Fibroblast of skin of left biceps (primary cell): ENCODE measurements at places on chromosomes 5 and 9.

- DNase-seq = peak; percentile 5
Observed at GRCh38 chr9:86202338-86202882, 57.0 kb downstream of the C9orf153 start.

DNA sequence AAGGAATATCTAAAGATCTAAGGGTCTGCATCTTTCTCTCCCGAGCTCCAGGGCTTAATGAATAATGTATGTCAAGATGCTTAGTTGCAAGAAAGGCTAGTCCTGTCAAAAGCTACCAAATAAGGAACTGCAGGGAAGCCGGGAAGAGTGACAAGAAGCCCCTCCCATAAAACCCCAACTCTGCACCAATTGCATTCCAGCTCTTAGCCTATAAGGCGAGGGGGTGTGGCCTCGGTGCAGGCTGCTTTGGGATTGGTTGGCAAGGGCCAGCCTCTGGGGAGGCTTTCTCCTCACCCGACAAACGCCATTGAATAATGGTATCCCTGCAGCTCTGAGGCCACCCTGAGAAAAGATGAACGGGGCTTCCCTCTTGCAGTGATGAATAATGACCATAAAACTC is 416.9 kb downstream of the RAB3C start:
- no peak for DNase-seq

- DNase-seq = no peak
Observed at GRCh38 chr9:85004818-85005413, 335.4 kb downstream of the NTRK2 start.

GRCh38 chr5:138241688-138242571 is 28.8 kb upstream of the CDC23 start:
- no peak for DNase-seq

DNA sequence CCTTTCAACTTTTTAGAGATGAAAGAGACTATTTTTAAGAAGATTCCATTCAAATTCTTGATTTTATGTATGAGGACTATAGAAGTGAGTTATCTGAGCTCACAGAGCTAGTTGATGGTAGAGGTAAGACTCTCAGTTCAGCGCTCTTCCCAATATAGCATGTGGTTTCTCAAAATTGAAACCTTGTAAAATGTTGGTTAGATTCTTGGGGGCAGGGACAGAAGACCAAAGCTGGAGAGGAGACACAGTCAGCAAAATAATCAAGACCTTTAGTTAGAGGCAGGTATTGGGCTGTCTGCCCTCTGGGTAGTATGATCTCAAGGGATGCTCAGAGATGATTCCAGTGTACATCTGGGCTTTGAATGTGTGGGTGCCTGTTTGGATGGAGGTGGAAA is 246.4 kb downstream of the SH3GL2 start:
- DNase-seq = no peak

GRCh38 chr5:39399135-39400036 is 25.4 kb downstream of the DAB2 start:
- DNase-seq = peak; percentile 97

GRCh38 chr9:2032234-2032633 is 17.1 kb downstream of the SMARCA2 start:
- DNase-seq = no peak

DNA sequence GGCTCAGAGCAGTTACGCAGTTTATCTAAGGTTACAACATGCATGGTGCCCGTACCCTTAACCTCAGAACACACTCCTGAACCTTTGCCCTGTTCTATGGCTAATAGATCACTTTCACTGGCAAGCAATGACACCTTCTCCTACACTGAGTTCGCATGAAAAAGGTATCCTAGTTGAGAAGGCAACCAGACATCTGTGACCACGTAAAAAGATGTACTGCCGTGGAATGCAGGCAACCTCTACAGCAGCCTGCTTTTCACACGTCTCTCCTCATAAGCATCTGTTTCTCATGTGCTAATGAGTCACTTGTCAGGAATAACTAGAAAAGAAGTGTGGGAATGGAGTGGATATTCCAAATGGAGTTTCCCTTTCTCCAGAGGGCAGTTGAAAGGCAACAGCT is 71.4 kb downstream of the FBXO38 start:
- peak; percentile 6 for DNase-seq

DNA sequence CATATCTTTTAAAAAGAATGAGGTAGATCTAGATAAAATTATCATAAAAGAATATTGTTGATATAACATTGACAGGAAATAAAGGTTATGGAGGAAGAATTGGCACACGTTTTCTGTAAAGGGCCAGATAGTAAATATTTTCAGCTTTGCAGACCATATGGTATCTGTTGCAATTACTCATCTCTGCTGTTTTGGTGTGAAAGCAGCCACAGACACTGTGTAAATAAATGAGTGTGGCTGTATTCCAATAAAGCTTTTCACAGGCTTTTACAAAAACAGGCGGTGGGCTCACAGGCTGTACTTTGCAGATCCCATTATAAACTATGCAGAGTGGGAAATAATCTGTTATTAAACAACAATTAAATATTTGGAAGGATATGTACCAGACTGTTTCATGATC is 87.4 kb downstream of the SGCD start:
- no peak for DNase-seq

- no peak for DNase-seq
Observed at GRCh38 chr9:137817236-137818200, 60.1 kb upstream of the CACNA1B start.

DNA sequence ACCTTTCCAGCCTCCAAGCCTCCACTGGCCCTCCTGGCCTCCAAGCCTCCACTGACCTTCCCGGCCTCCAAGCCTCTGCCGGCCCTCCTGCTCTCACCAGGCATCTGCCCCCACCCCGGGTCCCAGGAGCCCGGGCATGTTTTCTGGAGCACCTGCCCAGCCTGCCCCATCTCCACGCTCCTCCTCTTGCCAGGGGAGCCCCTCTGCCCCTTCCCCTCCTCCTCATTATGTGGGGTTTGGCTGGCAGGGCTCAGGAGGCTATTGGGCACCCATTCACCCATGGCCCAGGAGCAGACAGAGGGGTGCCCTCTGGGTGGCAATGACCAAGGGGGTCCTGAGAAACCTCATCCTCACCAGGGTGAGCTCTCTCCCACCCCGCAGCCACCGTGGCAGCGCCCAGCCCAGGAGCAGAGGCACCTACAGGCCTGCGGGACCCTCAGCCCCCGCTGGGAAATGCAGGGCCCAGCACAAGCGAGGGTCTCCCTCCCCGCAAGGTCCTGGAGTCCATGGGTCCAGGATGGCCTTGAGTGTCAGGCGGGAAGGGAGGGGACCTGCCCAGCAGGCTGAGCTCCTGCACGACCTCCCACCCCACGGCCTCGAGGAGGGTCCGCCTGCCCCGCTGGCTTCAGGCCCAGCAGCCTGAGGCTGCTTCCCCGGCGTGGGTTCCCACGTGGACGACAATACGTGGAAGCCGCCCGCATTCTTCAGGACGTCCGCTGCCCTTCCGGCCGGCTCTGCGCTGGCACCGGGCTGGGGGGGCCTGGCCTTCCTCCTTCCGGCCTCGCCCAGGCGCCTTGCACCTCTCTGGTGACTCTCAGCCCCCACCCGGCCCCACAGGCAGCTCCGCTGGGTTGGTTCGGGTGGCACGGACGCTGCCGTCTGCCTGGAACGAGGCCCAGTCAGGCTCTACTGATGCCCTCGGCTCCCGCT is 51.4 kb upstream of the NRARP start:
- no peak for DNase-seq

DNA sequence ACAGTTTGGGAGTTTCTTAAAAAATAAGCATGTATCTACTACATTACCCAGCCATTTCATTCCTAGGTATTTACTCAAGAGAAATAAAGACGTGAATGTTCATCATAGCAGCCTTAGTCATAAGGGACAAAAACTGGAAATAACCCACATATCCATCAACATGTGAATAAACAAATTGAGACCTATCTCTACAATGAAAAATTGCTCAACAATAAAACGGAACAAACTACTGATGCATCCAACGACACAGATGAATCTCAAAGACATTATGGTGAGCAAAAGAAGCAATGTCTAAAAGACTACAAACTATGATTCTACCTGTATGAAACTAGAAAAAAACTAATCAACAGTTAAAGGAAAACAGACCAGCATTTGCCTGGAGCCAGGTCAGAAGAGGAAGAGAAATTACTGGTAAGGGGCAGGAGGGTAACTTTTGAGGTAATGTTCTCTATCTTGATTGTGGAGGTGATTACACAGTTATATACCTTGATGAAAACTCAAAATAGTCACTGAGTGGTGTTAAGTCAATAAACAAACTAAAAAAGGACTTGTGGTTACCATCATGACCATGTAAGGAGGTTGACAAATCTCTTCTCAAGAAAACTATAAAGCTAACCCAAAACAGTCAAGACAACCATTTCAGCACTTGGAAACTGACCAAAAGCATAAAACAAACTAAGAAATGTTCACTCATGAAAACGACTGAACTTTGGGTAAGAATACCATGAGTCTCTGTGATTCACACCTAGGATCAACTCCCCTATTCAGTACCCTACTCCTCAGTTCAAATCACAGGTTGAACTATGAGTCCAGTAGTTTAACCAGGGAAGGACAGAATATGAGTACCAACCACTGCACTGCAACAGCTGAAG is 10.4 kb downstream of the UIMC1 start:
- DNase-seq = no peak

- DNase-seq = no peak
Observed at GRCh38 chr5:152883066-152883775, 478.1 kb upstream of the NMUR2 start.

DNA sequence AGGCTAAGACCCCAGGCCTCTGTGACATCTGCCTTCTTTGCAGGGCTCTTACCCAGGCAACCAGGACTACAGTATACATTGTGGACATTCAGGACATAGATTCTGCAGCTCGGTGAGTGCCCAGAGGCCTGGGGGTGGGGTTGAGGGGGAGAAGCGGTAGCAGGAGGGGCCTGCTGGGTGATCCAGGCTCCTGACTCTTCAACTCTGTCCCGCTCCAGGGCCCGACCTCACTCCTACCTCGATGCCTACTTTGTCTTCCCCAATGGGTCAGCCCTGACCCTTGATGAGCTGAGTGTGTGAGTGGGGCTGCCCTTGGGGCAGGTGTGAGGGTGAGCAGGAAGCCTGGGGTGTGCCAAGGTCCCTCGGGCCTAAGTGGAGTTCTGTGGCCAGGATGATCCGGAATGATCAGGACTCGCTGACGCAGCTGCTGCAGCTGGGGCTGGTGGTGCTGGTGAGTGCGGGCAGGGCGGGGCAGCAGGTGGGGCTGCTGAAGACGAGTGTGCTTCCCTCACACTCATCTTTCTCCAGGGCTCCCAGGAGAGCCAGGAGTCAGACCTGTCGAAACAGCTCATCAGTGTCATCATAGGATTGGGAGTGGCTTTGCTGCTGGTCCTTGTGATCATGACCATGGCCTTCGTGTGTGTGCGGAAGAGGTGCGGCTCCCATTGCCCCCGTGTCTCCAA is 19.8 kb downstream of the GPRIN1 start:
- DNase-seq = no peak

DNA sequence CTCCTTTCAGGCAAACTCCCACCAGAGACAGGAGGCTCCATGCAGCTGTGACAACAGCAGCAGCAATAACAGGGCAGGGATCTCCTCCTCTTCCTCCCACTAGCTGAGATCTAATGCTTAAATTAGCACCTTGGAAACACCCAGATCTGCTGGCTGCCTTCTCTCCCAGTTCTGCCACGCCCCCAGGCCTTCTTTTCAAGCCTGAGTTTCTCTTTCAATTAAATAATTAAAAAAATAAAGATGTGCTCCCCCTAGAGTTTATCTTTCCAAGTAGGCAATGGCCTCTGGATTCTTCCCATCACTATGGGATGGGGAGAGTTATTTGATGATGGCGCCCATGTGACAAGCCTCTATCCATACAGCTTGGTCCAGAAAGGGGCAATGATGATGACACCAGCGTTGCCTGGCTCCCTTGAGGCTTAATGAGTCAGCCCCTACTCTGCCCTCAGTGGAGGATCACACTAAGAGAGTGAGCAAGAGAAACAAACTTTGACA is 3.8 kb downstream of the FAM219A start:
- no peak for DNase-seq

DNA sequence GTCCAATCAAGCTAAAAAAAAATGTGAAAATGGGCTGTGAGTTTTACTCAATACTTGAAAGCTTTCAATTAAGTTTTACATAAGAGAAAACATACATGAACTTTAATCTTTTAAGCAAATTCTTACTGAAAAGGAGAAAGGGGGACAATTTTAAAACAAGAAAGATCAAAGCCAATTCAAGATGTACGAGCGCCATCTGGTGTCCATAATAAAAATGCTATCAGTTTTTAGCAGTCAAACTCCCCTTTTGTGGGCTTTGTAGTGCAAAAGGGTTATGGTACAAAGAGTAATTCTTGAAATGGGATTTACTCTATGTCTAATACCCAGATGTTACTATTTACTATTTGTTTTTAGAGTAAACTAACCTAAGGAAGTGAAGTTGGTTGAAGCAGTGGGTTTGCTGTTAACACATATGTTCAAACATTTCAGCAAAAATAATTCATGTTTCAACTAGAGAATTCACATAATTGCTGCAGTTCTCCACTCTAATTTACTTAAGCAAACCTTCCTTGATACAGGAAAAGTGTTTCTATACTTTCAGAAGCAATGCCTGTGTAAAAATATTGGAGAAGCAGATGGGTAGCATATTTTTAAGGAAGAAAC is 228.2 kb upstream of the TYRP1 start:
- DNase-seq = no peak

DNA sequence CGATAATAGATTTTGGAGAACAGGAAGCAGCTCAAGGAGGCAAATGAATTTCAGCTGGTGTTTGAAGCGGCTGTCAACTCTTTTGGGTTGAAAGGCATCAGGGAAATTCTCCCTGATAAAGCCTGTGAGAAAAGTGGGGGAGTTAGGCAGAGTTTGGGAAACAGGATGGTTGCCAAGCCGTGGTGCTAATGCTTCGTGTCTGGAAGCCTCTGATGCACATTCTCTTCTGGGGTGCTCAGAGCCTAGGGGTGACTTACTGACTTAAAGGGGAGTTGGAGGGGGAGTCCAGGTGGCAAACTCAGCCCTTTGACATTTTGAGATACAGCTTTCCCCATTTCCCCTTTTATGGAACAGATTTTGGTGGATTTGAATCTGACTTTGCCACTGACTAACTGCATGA is 202.5 kb upstream of the CLINT1 start:
- no peak for DNase-seq

GRCh38 chr5:886716-887325 is 5.8 kb downstream of the BRD9 start:
- DNase-seq = no peak

- DNase-seq = peak; percentile 33
Observed at GRCh38 chr5:136159457-136159856, 26.8 kb downstream of the SMAD5 start.

DNA sequence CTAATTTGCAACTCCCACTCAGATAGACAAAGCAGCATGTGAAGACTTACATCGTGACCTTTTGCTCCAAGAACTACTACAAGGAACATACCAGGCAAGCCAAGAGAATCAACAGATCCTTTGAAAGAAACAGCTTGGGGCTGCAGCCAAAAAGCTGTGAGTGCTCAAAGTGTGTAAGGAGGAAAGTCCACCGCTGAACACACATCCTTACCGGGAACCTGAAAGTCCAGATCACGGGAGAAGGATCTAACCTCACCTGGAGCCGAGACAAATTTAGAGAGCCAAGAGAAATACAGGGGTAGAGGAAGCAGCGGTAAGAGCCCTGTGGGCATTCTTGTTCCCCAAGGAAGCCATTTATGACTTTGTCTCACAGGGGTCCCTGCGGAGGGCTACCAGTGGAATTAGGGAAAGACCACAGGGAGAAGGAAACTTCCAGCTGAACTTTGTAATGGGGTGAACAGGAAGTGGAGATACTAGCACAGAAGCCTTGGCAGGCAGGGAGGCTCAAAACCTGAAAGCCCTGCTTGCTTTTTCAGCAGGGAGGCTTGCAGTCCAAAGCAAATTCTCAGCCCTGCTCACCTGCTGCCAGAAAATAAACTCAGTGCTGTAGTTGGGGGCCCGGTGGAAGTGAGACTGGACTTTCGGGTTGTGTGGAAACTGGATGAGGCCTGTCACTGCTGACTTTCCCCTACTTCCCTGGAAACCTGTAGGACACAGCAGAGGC is 350.2 kb downstream of the DTWD2 start:
- no peak for DNase-seq
